Right atrium auricular region (tissue), 2 donors: ENCODE measurements at places on chromosomes 12 and 14. TPM values are rescaled to one million over a fixed set of nuclear protein-coding genes. Genes with fewer than 3 reads are reported as not detected.

DNA sequence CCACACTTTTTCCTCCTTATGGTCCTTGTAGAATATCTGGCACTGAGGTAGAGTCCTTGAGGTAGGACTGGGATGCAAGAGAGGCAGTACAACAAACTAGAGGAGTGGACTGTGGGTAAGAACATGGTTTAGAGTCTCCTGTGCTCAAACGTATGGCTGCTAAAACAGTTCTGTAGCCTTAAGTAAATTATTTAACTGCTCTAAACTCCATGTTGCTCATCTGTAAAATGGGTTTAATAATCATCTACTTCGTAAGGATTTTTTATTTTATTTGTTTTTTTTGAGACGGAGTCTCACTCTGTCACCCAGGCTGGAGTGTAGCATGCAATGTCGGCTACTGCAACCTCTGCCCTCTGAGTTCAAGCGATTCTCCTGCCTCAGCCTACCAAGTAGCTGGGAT, 3.6 kb upstream of the COPZ1 start:
- no peak for DNase-seq

ARHGEF25 gene
- 7.4 TPM for total RNA-seq

DNA sequence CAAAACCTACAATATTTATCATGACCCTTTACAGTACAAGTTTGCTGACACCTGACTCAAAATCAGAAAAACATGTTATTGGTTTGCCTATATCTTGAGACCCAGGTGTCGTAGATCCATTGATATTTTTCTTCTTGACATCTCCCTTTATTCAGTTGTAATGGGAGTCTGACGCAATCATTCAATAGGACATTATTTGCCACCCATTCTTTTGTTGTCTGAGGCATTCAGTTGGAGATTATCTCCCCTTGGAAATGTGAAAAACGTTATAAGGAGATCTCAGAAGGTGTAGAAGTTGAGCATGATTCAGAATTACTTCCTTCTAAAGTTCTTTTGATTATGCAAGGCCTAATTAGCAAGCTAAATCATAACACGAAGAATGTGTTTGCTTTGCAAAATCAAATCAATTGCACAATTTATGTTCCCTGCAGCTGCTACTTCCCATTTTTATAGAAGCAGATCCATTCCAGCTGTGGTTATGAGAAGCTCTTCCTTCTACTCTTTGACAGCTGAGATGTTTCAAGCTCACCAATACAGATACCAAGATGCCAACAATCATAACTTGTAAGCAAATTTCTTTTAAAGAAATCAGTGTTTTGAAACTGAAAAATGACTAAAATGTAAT, 228.2 kb upstream of the SYT1 start:
- no peak for DNase-seq

- no peak for DNase-seq
These were observed 415.4 kb downstream of the DPF3 start for GRCh38 chr14:72478471-72478893.

DNA sequence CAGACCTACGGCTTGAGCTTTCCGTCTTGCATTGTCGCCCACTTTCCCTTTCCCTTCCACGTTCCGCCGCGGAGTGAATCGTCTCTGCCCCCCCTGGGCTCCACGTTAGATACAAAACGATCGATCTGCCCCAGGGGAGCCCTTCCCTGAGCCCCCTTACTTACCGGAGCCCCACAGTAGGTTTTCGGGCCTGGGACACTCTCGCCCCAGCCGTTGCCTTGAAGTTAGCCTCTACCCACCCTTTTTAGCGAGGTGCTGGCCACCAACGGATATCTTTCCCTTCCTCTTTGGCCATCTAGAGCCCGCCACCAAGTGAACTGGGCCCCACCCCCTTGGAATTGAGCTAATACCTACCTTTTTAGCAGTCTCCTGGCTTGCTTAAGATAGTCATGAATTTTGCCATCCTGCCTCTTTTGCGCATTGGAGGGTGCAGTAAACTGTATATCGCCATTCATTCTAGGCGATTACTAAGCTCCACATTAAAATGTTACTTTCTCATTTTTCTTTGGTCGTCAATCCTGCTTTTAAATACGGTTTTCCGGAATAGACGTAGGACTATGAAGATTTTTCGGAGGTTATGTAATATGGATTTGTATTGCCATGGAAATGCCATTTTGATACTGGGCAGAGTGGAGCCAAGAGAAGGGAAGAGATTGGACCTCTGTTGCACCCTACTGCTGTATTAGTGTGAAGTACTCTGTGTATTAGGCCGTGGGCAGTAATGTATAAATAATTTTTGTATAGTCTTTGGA, 764 bp downstream of the RBM25 start:
- DNase-seq = peak; percentile 61

E2F7 gene
- total RNA-seq = 0.75 TPM

GRCh38 chr12:94674835-94675234, 24.5 kb upstream of the TMCC3 start:
- peak; percentile 78 for DNase-seq

GRCh38 chr12:26389343-26389742, 194.0 kb downstream of the SSPN start:
- DNase-seq = no peak
